A172 (cell line): ENCODE measurements at places on chromosomes 2 and 18.
A peak's percentile ranks its signal among the peaks of the same experiment; 100 is the strongest.

DNA sequence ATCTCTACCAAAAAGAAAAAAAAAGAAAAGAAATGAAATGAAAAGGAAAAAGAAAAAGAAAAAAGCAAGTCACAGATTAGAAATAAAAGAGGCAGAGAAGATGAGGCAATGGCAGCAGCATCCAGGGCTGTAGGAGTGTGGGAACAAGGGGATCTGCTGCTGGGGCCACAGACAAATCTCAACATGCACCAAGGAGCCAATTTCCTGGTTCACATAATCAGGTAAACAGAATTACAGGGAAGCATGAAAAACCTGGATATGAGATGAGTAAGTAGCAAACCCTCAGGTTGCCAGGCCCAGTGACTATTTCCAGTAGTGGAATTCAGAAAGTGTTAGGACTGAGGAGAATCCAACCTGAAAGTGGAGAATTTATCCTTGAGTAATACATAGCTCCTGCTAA lies 77.4 kb upstream of the ARHGAP28 start:
- DNase-seq: no peak

DNA sequence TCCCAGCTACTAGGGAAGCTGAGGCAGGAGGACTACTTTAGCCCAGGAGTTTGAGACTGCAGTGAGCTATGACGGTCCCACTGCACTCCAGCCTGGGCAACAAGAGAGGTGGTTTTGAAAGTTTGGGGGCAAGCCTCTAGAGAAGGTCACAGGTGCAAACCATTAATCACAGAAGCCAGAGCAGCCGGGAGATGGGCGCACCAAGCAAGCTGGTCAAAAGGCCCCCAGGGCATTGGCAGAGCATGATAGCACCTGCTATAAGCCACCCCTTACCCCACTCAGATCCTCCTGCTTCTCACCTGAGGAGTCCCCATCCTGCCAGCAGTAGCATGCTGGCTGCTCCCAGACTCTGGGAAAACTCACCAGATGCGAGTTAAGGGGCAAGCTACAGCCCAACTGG lies 116.1 kb upstream of the RAB12 start:
- DNase-seq: no peak

DNA sequence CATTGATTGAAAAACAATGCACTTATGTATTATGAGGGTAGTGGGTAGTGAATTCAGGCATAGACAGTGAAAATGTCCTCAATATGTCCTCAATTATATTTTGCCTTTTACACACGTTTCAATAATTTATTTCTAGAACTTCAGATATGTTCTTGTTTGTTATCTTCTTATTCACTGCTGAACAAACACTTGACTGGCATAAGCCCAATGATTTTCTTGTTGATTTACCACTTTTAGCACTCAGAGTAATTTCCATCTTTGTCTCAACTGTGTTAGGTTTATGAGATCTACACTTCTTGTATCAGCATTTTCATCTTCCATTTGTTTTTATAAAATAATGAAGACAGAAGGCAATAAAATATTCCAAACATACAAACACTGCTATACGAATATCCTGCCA lies 61.8 kb upstream of the DCC start:
- no peak for DNase-seq

- DNase-seq: no peak
These were observed 11.3 kb downstream of the GAD1 start for GRCh38 chr2:170827841-170828532.

- DNase-seq: no peak
These were observed 391.0 kb downstream of the THSD7B start for GRCh38 chr2:137156221-137156844.

GRCh38 chr2:19864381-19864780 lies 37.4 kb downstream of the TTC32 start:
- no peak for DNase-seq

GRCh38 chr18:11412811-11413210 lies 196.6 kb upstream of the SLC35G4 start:
- DNase-seq: no peak

DNA sequence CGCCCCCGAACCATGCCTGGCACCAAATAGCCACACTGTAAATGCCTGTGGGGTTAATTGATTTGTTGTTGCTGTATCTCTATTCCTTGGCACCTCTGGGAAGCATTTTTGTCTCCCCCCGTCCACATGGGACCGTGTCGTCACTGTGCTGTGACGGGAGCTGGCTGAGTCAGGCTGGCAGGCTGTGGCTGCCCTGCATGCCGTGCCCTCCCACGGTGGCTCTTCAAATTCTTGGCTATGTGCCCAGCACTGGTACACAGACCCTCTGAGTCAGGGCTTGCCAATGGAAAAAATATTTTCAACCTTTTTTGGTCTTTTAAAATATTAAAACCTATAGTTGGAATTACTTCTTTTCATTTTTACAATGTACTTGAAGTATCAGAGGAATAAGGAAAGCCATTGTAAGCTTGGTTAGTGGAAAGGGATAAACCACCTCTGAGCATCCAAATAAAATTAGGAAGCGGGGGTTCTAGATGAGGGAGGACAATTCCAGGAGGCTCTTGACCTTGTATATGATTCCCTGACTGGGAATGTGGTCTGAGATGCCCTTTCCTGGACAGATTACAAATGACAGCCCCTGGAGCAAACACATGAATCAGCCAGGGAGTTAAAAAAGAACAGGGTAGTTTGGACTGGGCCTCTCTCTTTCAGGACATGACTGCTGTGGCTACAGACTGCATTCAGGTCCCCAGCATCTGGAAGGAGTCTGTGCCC lies 59.4 kb downstream of the DGKD start:
- DNase-seq: peak; percentile 94

DNA sequence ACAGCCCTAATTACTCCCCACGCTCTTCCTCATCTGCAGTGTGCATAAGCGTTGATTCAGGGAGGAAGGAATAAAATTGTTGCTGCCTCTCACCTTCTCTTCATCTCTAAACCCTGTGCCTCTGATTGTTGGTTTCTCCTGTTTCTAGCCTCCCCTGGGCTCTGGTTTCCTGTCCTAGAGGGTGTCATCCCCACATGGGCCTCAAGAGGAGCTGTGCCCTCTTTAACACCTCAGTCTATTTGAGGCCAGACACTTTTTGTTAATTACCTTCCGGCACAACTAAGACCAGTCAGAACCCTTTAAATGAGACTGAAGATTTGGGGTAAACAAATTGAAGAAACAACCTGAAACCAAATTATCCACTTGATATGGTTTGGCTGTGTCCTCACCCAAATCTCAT lies 9.7 kb downstream of the CTAGE1 start:
- no peak for DNase-seq

DNA sequence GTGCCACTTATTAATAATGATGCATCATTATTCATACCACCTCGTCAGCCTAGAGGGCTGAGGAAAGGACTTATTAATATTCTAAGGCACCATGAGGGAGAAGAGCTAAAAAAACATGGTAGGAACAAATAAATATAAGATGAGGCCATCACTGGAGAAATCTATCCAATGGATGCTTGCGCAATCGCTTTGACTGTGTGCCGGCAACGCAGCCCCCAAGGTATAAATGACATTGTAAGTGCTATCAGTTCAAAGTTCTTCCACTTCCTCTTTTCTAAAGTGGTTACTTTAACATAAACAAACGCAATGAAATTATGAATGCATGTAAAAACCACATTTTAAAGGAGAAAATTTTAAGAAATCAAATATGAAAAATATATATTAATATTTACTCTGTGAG lies 164.6 kb downstream of the EIPR1 start:
- DNase-seq: no peak

DNA sequence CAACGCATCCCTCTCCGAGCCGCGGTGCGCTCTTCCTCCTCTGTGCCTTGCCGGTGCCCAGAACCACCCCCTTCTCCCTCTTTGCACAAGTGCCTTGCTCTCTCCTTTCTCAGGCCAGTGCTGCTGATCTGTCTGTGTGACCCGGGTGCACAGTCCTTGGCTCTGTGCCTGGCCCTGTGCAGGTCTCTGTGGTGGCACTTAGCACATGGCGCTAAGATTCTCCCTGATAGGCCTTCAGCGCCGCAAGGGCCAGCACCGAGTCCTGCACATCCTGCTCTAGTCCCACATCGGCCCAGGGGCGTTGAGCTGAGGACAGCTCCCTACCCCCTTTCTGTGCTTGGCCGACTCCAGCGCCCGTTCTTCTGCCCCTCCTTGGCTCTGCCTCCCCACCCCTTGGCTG lies 136.1 kb downstream of the NEDD4L start:
- no peak for DNase-seq

GRCh38 chr2:30040147-30040546 lies 106.7 kb upstream of the YPEL5 start:
- no peak for DNase-seq

DNA sequence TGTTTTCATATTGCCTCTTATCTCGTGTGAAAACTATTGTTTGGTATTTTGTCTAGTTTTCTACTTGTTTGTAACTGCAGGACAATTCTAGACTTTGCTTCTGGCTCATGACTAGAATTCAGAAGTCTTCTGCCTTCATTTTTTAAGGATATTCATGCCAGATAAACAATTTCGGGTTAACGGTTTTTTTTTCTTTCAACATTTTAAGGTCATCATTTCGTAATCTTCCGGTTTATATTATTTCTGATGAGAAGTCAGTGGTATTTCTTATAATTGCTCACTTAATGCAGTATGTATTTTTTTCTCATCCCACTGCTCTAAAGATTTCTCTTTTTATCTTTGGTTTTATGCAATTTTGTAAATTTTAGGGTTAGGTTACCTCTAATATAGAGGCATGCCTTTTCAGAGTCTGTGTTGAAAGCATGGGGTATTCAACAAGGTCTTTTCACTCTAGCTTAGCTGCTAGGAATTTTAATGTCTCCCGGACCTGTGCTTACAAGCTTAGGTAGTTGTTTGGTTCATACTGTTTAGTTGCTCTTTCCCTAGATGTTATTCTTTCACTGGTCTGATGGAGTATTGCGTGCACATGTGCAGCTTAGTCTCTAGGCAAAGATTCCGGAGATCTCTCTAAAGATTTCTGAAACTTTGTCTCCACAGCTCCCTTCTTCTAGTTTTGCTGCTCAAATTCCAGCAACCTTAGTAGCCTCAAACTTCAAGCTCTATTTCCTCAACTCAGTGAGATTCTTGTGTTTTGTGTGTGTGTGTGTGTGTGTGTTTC lies 198.1 kb downstream of the MCFD2 start:
- DNase-seq: no peak

DNA sequence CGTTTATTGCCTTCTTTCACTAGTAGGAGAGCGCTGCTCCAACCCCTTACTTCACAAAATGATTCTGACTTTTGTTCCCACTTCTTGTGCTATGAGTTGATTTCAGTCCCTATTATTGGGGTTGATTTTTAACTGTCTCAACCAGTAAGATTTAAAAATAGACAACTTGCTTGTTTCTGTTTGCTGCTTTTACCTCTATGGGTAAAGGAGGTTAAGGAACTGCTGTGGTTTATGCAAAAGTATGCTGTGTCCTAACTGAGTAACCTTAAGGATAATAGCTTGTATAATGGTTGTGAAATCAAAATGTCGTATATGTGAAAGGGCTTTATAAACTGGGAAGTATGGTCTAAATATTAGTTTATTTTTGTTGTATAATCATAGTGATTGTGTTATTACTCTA lies 22.6 kb downstream of the ALMS1 start:
- no peak for DNase-seq

GRCh38 chr2:139403948-139404347 lies 623.8 kb upstream of the NXPH2 start:
- no peak for DNase-seq

GRCh38 chr2:104606056-104606455 lies 247.9 kb upstream of the POU3F3 start:
- DNase-seq: no peak

- DNase-seq: no peak
These were observed 48.1 kb upstream of the TNFRSF11A start for GRCh38 chr18:62277045-62277444.

DNA sequence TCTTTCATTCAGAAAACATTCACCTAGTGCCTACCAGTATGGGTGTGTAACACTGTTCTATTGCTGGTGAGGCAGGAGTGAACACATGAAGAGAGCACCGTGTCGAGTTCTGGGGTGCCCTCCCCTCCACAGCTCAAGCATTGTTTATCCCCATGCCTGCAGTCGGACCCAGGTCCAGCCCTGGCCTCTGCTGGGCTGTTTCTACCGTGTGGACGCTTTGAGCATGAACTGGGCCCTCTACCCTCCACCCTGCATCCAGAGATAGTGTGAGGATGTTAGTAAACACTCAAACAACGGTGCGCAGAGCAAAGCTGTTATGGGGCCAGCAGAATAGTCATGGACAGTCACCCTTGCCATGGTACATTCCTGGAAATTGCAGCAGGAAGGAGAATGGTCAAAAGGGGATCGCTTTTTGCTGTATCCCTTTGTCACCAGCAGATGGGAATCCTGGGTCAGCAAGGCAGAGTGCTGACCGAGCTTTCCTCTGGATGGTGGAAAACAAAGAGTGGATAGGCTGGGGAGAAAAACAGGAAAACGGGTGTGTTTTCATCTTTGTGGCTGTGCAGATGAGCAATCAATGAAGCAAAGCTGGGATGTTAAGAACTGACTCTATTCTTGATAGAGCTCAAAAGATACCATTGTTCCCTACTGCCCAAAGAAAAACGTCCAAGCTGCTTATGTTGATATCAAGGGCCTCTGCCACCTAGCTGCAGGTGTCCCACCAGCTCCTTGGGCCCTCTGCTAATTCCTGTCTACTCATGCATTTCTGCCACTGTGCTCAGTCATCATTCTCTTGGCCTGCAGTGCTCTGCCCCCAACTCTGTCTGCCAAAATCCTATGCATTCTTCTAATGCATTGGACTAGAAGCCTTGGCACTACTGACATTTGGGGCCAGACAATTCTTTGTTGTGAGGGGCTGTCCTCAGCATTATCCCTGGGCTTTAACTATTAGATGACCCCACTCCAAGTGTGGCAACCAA lies 38.7 kb downstream of the REEP1 start:
- DNase-seq: no peak

DNA sequence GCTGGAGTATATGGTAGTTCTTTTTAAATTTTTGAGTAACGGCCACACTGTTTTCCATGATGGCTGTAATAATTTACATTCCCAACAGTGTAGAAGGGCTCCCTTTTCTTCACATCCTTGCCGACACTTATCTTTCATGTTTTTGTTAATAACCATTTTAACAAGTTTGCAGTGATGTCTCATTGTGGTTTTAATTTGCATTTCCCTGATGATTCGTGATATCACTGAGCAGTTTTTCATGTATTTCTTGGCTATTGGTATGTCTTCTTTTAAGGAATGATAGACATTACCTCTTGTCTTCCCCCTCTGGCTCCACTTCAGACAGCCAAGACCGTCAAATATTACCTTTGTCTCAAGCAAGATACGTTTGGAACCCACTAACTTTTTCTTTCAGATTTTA lies 371.1 kb upstream of the NRP2 start:
- DNase-seq: no peak

- DNase-seq: no peak
These were observed 126.9 kb upstream of the DLGAP1 start for GRCh38 chr18:4581966-4582365.

- DNase-seq: no peak
These were observed 162.0 kb upstream of the STK17B start for GRCh38 chr2:196333397-196333796.
